ENCODE measurements at places on chromosomes 4 and X. TPM values are rescaled to one million over a fixed set of nuclear protein-coding genes. Genes with fewer than 3 reads are reported as not detected.

- DNase-seq, result no peak
Observed at GRCh38 chrX:138877746-138878145, 166.2 kb upstream of the FGF13 start.

- DNase-seq, result no peak
Observed at GRCh38 chrX:4322916-4323315, 609.5 kb upstream of the PRKX start.

DNA sequence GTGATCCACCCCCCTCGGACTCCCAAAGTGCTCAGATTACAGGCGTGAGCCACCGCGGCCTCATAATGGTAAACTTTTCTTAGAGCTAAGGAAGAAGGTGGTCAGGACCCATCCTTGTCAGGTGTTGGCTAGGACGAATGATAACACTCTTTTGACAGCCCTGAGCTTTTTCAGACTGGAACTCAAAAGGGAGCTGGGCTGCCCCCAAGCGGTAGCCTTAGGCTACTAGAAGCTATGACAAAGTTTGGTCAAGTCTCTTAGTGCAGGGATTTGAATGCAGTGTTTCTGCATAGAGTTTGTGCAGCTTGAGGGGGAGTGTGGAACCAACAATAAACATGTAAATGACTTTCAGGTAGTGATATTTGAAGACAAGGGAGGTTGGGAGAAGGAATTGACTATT, 11.8 kb upstream of the HSD17B10 start:
- peak; percentile 23 for DNase-seq

DNA sequence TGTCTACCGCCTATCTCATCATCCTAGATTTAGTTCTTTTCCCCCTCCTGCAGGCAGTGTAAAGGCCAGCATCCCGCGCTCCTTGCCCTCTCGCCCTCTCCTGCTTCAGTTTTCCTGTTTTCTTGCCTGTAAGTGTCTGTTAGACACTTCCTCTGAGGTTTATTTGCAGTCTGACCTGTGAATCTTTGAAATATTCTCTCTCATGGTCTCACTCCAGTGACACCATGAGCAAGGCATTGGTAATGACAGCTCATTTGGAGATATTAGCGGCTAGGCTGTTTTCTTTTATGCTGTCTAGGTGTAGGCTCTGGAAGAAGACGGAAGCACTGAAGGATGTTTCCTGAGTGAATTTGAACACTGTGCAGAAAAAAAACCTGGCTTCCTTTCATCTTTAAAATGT, 179.6 kb downstream of the KDR start:
- DNase-seq, result no peak

DNA sequence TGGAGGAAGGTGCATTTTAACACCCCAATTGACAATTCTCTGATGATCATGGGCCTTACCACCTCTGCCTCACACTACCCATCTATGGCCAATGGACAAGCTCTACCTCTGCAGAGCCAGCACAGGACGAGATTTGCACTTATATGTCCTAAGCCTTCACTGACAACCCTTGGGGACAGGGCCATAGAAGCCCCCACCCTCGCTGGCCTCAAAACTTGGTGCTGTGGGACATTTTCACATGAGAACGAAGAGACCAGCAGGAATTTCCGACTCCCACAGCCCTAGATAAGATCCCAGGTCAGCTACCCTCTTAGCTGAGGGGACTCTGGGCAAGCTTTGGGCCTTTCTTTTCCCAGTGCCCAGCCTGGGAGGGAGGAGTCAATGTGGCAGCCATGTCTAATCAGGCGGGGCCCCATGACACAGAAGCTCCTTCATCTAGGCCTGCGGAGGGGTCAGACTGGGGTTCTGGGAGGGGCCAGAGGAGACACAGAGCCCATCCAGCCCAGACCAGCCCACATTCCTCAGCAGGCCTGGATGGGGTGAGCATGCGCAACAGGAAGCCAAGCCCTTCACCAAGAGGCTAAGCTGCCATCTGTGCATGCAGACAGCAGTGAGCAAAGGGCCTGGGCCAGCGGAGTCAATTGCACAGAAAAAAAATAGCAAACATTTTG, 12.1 kb downstream of the PJA1 start:
- peak; percentile 55 for DNase-seq

- DNase-seq, result no peak
Observed at GRCh38 chr4:185217408-185217975, 8.1 kb downstream of the SNX25 start.

DNA sequence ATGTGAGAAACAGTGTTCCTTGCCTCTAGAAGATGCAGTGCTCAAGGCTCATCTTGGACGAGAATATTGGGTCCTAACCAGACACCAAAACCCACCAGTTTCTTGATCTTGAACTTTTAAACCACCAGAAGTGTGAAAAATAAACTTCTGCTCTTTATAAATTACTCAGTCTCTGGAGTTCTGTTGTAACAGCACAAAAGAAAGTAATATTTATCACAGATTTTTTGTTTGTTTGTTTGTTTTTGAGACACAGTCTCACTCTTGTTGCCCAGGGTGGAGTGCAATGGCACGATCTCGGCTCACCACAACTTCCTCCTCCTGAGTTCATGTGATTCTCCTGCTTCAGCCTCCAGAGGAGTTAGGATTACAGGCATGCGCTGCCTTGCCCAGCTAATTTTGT, 371.1 kb upstream of the NDST4 start:
- no peak for DNase-seq

DNA sequence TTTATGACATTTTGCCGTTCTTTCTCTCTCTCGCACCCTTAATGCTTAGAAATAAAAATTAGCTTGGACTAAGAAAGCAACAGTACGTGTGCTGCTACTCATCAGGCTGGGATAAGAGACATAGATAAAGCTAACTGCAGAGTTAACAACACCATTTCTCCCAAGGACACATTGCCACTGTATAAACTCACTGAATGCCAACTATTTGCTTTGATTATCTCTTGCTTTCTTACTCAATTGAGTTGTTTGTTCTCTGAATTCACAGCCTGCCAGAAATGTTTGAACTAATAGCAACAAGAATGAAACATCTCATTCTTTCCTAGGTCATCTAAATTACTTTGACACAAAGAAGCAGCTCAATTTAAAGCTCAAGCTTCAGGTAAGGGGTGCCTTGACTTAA, 34.6 kb downstream of the F8 start:
- no peak for DNase-seq

- DNase-seq, result no peak
Observed at GRCh38 chr4:13349096-13349495, 135.0 kb downstream of the RAB28 start.

DNA sequence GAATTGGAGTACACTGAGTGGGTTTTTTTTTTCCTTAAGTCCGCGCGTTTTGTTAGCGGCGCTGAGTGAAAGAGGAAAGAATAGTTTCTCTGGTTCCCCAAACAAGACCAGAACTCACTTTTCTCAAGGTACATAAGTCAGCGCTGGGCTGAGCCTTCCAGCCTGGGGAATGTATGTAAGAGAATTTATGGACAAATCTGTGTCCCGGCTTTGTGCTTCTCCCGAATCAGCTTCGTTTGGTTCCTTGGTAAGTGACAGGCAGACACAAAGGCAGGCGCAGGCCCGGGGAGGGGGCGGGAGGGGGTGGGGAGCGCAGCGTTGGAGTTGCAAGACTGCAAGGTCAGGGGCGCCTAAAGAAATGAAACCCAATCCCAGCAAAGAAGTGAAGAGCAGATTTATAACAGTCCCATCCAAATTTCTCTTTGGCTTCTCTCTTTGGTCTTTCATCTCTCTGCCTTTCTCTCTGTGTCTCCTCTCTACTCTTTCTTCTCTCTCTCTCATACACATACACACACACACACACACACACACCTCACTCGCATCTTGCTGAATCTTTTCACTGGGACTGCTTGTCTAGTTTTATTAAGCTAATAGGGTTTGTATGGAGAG, 981 bp downstream of the TET2 start:
- peak; percentile 31 for DNase-seq

- DNase-seq, result no peak
Observed at GRCh38 chrX:545452-545885, 85.1 kb upstream of the SHOX start.

DNA sequence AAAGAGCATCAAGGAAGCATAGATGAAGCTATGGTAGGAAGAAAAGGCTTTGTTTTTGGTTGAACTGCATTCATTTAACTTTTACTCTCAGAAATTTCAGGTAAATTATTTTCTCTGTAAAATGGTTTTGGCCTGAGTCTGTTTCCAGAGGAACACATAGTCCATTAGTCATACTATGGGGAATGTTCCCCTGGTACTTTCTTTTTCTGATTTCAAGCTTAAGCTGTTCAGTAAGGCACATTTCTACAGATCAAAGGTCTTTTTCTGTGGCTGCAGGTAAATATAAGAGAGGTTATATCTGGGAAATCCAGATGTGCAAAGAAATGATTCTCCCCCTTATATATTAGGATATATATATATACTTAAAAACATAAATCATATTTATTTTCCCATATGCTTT, 1744.4 kb upstream of the ADGRL3 start:
- DNase-seq, result no peak

DNA sequence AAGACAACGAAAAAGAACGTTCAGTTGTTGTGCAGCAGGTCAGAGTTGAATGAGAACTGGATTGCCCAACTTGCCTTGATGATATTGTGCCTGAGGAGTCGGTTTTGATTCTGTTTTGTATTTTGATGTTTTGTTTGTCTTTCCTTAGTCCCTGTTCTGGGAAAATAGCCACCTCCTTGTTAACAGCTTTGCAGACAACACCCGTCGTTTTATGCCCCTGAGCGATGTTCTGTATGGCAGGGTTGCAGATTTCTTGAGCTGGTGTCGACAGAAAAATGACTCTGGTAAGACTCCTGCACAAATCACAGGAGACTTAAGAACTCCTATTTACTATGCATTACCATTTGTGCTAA, 4.5 kb downstream of the BST1 start:
- no peak for DNase-seq

GRCh38 chrX:2819345-2820135, 9.2 kb upstream of the GYG2 start:
- no peak for DNase-seq

DNA sequence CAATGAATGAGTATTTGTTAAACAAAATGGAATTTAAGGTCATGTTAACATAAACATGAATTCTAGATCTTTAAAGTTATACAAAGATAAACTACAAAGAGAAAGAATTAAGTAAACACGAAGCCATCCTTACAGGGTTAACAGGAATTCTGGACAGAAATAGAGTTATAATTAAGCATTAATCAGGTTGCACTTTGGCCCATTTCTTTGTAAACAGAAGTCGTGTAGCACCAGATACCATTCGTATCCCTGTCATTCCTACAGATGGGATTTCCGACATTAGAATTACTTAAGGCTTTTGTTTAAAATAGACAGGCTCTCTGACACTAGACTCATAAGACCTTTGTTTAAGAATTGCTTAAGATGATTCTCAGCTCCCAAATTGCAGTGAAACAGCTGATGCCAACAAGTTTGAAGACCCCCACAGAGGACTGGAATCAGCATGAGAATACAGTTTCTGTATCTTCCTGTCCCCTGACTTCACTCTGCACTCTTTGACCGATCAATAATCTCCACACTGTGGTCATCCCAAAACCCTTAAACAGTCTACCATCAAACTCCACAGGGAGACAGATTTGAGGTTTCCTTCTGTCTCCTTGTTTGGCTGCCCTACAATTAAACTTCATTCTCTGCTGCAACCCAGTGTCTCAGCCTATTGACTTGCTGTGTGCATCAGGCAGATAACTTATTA, 22.3 kb upstream of the TMEM150C start:
- DNase-seq, result no peak

GRCh38 chr4:187732524-187732923, 263.0 kb upstream of the ZFP42 start:
- DNase-seq, result no peak

- DNase-seq, result no peak
Observed at GRCh38 chrX:18542905-18543304, 117.5 kb downstream of the CDKL5 start.

- peak; percentile 33 for DNase-seq
Observed at GRCh38 chr4:176791591-176792325, 964 bp downstream of the VEGFC start.

DNA sequence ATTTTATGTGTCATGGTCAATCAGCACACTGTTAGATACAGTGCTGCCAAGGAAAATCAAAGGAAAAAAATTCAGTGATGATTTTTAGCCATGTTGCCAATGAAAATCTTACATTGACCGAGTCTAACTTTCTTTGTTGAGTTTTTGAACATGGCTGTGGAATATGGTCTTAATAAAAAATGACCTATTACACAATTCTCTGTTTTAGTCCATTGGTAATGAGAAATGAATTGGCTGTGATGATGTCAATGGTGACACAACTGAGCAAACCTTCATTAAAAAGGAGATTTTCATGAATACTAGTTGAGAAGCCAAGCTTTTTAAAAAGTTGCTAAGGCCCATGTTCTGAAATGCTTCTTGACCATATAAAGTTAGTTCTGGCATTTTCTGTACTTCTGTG, 225.9 kb upstream of the GYPA start:
- DNase-seq, result no peak

- no peak for DNase-seq
Observed at GRCh38 chrX:96183843-96184242, 500.8 kb upstream of the DIAPH2 start.

GRCh38 chrX:112085149-112085548, 2.6 kb upstream of the TRPC5 start:
- no peak for DNase-seq

DNA sequence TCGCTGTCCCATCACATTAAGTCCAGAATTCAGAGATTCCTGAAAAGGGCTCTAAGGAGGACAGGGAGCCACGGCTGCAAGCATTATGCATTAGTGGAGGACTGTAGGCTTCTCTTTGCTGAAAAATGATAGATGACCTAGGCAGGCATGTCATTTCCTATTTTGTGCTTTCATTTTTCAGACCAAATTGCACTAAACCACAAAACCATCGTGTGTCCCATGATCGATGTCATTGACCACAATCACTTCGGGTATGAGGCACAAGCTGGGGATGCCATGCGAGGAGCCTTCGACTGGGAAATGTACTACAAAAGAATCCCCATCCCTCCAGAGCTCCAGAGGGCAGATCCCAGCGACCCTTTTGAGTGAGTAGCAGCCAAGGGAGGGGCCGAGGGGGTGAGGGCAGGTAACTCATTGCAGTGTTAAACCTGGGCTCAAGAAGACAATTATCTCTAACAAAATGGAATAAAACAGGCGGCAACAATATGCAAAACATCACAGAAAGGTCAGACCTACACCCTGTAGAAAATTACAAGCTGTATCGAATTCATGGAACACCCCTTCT, 355.2 kb upstream of the GALNT7 start:
- DNase-seq, result no peak

DNA sequence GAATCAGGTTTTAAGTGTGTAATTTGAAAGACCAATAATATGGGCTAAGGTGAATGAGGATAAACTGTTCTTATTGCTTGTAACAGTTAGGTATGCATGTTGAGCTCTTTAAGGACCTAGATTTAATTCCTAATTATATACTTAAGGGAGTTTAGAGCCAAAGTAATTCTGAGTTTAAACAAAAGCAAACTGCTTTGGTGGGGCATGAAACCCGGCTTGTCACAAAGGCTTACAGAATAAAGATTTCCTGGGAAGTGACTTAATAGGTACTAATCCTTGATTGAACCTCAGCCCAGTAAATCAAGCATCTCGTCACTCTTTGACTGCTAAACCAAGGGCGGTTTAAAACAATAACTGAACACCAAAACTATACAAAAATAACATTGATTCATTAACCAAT, 1324.2 kb downstream of the RPA4 start:
- DNase-seq, result no peak

Gene ARX
- total RNA-seq, result 0.16 TPM

Gene CT45A10
- not detected for total RNA-seq

Gene APLN
- total RNA-seq, result 1.2 TPM

Gene HS3ST1
- total RNA-seq, result 0.37 TPM

Gene PAGE5
- not detected for total RNA-seq

Gene BEND4
- total RNA-seq, result 1.0 TPM

Gene FGB
- total RNA-seq, result not detected

Gene GRIA2
- 2.9 TPM for total RNA-seq

Gene TMSB15A
- total RNA-seq, result 233 TPM

Gene TENM3
- 46.9 TPM for total RNA-seq

Gene MAP3K15
- 2.0 TPM for total RNA-seq

Gene SFRP2
- total RNA-seq, result 203 TPM

Gene C4orf50
- total RNA-seq, result 0.02 TPM
